ENCODE measurements at places on chromosomes 12 and 14. TPM values are rescaled to one million over a fixed set of nuclear protein-coding genes. Genes with fewer than 3 reads are reported as not detected.

- no peak overlapping the region for H3K4me3 ChIP-seq
- no peaks in the 10 kb centered on the region for H3K4me1 ChIP-seq
- no peaks in the 10 kb centered on the region for H3K36me3 ChIP-seq
- no peak for DNase-seq
- H3K27me3 ChIP-seq, result no peaks in the 10 kb centered on the region
- H3K27ac ChIP-seq, result no peak overlapping the region
Observed at GRCh38 chr12:49461221-49461620, 77.6 kb upstream of the KCNH3 start.

- no peaks in the 10 kb centered on the region for H3K27me3 ChIP-seq
- no peak overlapping the region for H3K27ac ChIP-seq
- peaks cover 46% of the 10 kb centered on the region for H3K36me3 ChIP-seq
Observed at GRCh38 chr14:89158701-89159100, 258.3 kb downstream of the FOXN3 start.

DNA sequence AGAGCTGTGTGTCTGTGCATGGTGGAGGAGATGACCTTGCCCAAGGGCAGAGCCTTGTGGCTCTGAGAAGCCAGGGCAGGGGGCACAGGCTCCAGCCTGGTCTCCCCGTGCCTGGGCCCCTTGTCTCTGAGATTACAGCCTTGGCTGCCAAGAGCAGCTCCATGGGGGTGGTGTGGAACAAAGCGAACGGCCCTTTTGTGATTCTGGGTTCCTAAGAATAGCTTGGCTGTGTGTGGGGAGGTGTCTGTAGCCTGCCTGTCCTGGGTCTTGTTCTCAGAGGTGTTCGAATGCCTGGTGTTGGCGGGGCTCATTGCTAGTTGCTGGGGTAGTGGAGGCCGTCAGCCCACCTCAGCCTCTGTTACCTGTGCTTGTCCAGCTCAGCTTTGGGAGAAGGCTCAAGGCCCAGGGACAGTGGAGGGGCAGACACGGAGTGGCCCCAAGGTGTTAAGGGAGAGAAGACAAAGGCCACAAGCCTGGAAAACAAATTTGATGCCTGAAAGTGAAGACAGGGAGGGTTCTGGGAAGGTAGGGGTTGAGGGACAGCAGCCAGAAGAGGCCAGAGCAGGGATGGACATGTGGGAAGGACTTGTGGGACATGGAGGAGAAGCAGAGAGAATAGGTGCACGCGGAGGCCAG is 7.4 kb upstream of the MYH7 start:
- no peaks in the 10 kb centered on the region for H3K27me3 ChIP-seq
- no peaks in the 10 kb centered on the region for H3K4me1 ChIP-seq
- no peaks in the 10 kb centered on the region for H3K36me3 ChIP-seq
- H3K27ac ChIP-seq, result no peak overlapping the region

DNA sequence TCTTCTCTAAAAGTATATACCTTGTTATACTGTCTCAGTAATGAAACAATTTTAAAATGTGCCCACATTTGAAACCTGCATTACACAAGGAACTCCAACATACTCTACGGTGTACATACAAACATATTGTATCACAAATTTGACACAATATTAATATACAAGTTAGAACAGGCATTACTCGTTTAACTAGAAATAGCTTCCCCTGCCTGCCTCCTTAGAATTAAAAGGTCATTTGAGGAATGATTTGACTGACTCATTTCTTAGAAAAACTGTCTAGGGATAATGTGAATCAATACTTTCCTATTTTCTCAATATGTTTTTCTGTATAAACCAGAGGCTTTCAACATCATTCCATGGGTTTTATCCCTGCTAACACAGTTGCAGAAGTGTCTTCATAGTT is 73.7 kb downstream of the STON2 start:
- no peaks in the 10 kb centered on the region for H3K36me3 ChIP-seq
- no peak overlapping the region for H3K4me3 ChIP-seq
- H3K27me3 ChIP-seq, result no peaks in the 10 kb centered on the region
- no peaks in the 10 kb centered on the region for H3K4me1 ChIP-seq

GRCh38 chr14:90522571-90523191 is 125.9 kb downstream of the CALM1 start:
- peak overlapping the region; percentile 24 for H3K27ac ChIP-seq
- peaks cover 8% of the 10 kb centered on the region for H3K4me1 ChIP-seq
- no peak overlapping the region for H3K4me3 ChIP-seq
- no peaks in the 10 kb centered on the region for H3K27me3 ChIP-seq

DNA sequence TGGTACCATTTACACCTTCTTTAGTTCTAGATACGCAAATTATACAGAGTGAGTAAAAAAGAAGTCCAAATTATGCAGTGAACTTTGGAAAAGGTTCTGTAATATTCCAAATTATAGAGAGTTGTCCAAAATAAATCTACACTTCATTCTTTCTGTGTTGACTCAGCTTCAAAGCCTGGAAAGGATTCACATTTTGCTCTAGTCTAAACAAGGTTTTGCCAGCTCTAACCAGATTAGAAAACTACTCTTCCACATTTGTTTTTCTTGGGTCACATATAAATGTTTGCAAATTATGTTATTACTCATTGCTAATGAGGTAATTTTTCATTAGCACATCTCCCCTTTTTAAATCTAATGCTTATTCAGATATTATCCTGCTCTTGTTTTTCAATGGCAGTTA is 1562.4 kb upstream of the SEL1L start:
- no peak overlapping the region for H3K4me3 ChIP-seq
- H3K4me1 ChIP-seq, result no peaks in the 10 kb centered on the region
- DNase-seq, result no peak
- H3K27me3 ChIP-seq, result no peaks in the 10 kb centered on the region
- H3K36me3 ChIP-seq, result no peaks in the 10 kb centered on the region
- H3K27ac ChIP-seq, result no peak overlapping the region

Gene MRPL42
- total RNA-seq, result 27.3 TPM

Gene SLC25A47
- not detected for total RNA-seq

Gene RNFT2
- total RNA-seq, result 0.59 TPM
